AG04449 (cell line): ENCODE measurements at places on chromosomes 2 and 18.

- DNase-seq: no peak
These were observed 232.2 kb downstream of the THSD7B start for GRCh38 chr2:136997557-136997956.

DNA sequence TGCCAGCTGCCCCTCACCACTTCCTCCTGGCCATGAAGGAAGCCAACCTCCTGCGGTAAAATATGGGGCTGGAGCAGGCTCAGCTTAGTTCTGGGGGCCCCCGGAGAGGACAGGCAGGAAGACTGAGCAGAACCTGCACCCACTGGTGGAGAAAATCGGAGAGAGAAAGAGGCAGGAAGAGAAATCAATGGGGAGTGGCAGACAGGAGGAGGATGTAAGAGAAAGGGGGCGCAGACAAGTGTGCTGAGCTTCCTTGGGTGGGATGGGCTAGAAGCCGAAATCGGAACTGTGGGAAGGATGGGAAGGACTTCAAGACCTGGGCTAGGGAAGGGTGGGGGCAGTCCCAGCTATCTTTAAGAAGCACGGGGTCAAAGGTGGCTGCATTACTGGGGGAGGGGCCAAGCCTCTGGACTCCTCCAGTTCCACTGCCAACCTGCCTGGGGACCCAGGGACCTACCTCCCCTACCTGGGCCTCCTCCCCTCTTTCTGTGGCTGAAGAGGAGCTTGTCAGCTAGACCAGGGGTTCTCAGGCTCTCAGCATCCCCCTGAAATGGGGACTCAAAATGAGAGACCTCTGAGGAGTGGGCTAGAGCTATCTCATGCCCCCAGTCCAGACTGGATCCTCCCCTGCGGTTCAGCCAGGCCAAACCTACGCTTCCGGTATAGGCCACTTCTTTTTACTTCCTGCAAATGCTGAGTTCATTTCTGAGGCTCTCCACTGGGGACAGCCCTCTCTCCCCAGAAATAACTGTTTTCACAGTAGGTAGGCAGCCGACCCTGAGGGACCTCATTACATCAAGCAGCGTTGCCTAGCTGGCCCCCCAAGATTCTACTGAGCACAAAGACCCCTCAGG lies 33.6 kb upstream of the B3GNT7 start:
- DNase-seq: no peak

- DNase-seq: no peak
These were observed 186.4 kb upstream of the COL3A1 start for GRCh38 chr2:188787658-188788240.

DNA sequence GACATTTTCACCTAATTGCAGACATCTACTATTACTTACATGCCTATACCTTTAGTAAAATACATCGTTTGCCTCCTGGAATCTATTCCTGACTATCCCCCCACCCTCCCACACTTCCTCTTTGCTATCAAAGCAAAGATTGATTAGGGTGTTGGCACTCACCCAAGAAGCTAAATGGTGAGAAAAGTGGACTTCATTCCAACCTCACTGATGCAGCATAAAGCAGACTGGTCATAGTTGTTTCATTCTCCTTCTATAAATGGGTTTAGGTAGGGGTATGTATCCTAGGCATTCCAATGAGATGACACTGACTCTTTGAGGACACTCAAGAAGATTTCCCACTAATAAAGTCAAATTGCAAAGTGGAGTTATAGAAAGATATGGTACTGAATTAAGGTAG lies 97.4 kb downstream of the LRP1B start:
- no peak for DNase-seq

- no peak for DNase-seq
These were observed 39.3 kb downstream of the SNTG2 start for GRCh38 chr2:989781-990467.

DNA sequence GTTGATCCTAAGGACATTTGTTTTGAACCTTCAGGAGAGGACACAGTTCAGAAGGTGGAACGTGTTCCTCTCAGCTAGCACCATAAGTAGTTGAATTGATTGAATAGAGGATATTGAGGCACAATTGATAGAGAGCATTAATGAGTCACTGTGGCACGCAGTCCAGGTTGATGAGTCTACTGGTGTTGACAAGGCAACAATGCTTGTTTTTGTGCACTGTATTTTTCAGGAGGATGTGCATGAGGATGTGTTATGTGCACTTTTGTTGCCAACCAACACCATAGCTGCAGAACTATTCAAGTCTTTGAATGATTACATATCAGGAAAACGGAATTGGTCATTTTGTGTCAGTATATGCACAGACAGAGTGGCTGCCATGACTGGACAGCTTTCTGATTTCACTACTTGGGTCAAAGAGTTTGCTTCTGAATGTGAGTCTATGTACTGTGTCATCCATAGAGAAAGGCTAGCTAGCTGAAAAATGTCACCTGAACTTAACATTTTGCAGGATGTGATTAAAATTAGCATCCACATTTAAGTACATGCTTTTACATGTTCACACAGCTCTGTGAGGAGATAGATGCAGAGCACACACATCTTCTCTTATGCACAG lies 140.1 kb upstream of the B3GNT2 start:
- DNase-seq: no peak

- no peak for DNase-seq
These were observed 145.0 kb downstream of the SRBD1 start for GRCh38 chr2:45466053-45466452.

GRCh38 chr2:201909961-201910361 lies 103.6 kb downstream of the CDK15 start:
- no peak for DNase-seq

DNA sequence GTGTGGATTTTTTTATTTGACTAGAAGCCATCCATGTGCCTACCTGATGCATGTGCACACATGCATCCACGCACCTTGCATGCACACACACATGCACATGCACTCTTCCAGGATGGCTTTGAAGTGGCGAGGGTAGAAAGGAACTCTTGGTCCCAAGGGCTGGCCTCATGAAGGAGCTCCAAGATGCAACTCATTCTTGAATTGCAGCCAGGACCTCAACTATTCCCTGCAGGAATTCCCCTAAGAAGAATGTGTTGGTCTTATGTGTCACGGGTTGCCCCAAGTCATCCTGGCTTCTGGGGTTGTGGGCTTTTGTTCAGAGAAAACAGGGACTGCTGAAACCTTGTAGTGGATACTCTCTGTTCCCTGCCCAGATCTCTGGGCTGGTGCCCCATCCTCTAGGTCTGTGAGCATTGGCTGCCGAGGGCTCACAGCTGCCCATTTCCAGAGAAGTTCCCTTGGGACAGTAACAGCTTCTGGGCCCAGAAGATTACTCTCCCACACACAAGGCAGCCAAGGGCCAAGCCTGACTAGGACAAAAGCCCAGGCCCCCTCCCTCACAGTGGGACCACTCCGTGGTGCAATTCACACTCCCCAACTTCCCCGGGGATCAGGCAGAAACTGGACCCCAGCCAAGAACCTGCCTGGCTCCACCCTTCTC lies 137.6 kb downstream of the COPS8 start:
- DNase-seq: peak; percentile 99

DNA sequence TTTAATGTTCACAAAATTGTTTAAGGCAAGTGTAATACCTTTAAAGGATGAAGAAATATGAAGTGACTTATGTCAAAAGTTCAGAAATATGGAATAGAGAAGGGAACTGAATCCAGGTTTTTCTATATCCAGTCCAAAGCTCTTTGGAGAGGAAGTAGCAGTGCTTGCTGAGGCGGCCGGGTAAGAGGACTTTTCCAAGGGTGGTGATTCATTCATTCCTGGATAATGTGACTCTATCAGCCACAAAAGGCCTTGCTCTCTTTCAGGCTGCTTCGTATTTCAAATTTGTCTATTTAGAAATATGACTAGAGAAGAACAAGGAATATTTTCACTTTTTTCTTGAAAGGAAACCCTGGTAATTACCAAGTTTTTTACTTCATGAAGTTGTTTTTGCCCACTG lies 830.1 kb upstream of the ZEB2 start:
- DNase-seq: no peak

- no peak for DNase-seq
These were observed 37.6 kb downstream of the GLI2 start for GRCh38 chr2:120773186-120773800.

- no peak for DNase-seq
These were observed 157.1 kb downstream of the GALNT14 start for GRCh38 chr2:30981096-30981495.

DNA sequence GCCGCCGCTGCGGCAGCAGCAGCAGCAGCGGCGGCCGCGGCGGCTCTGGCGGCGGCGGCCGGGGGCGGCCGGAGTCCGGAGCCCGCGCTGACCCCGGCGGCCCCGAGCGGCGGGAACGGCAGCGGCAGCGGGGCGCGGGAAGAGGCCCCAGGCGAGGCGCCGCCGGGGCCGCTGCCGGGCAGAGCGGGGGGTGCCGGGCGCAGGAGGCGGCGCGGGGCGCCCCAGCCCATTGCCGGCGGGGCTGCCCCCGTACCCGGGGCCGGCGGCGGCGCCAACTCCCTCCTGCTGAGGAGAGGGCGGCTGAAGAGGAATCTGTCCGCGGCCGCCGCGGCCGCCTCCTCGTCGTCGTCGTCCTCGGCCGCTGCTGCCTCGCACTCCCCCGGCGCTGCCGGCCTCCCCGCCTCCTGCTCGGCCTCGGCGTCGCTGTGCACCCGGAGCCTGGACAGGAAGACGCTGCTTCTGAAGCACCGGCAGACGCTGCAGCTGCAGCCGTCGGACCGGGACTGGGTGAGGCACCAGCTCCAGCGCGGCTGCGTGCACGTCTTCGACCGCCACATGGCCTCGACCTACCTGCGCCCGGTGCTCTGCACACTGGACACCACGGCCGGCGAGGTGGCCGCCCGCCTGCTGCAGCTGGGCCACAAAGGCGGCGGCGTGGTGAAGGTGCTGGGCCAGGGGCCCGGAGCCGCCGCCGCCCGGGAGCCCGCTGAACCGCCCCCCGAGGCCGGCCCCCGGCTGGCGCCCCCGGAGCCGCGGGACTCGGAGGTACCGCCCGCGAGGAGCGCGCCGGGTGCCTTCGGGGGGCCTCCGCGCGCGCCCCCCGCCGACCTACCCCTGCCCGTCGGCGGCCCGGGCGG lies 646 bp downstream of the PHLPP1 start:
- no peak for DNase-seq

- DNase-seq: no peak
These were observed 28.7 kb downstream of the IGFBP5 start for GRCh38 chr2:216666461-216667233.

- no peak for DNase-seq
These were observed 14.4 kb downstream of the HOXD3 start for GRCh38 chr2:176171351-176172006.

- no peak for DNase-seq
These were observed 117.3 kb downstream of the MSH2 start for GRCh38 chr2:47520302-47520630.

- no peak for DNase-seq
These were observed 12.4 kb downstream of the ADRA2B start for GRCh38 chr2:96103761-96104486.

GRCh38 chr18:22753130-22753831 lies 179.8 kb upstream of the RBBP8 start:
- no peak for DNase-seq

DNA sequence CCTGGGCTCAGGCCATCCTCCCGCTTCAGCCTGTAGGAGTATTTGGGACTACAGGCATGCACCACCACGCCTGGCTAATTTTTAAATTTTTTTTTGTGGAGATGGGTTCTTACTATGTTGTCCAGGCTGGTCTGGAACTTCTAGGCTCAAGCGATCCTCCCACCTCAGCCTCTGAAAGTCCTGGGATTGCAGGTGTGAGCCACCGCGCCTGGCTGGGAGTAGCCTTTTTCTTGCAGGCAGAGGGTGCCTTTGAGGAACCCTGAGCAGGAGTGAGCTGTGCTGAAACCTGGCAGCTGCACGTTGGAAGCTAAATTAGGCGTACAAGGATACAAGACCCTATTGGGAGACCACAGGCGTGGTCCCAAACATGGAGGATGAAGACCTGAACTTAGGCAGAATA lies 8.0 kb downstream of the CTDSP1 start:
- DNase-seq: no peak

DNA sequence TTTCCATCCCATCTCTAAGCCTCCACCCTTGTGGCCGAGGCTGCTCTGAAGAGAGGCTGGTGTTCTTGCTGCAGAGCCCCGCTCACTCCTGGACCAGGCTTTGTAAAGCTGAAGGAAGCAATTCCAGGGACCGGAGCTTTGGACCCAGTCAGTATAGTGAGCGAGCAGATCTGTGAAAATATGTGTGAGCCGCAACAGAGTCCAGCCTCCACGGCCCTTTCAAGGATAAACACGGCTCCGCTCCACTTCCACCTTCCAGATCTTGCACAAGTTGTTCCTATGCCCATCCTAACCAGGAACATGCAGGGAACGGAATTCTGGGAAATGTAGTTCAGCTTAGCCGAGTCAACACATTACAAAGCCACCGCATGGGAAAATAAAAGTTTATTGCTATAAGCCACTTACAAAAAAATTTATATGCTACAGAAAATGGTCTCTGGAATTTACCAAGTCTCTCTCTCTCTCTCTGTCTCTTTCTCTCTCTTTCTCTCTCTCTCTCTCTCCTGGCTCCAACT lies 151.7 kb upstream of the ZNF521 start:
- DNase-seq: peak; percentile 5

DNA sequence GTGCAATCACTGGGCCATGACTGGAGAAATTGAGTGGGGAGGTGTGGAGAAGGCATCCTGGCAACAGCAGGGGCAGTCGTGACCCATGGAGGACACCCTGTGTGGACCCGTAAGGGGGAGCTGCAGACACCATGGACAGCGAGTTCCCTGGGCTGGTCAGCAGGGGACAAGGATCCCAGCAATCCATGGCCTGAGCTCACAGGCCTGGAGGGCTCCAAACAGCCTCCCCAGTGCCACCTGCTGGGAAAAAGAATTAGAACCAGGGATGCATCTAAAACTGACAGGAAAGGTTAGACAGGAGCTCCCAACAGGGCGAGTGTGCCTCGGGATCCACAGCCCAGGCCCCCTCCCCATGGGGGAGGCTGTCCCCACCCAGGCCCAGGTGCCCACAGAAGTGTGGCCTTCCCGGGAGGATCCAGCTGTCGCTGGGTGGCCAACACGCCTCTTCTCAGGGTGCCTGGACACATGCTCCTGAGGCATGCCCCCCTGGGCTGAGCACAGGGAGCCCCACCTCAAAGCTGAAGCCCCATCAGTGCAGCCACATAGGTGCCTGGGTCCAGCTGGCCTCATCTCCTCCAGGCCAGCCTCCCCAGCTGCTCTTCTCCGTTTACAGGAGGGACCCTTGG lies 20.5 kb upstream of the KIF1A start:
- no peak for DNase-seq

DNA sequence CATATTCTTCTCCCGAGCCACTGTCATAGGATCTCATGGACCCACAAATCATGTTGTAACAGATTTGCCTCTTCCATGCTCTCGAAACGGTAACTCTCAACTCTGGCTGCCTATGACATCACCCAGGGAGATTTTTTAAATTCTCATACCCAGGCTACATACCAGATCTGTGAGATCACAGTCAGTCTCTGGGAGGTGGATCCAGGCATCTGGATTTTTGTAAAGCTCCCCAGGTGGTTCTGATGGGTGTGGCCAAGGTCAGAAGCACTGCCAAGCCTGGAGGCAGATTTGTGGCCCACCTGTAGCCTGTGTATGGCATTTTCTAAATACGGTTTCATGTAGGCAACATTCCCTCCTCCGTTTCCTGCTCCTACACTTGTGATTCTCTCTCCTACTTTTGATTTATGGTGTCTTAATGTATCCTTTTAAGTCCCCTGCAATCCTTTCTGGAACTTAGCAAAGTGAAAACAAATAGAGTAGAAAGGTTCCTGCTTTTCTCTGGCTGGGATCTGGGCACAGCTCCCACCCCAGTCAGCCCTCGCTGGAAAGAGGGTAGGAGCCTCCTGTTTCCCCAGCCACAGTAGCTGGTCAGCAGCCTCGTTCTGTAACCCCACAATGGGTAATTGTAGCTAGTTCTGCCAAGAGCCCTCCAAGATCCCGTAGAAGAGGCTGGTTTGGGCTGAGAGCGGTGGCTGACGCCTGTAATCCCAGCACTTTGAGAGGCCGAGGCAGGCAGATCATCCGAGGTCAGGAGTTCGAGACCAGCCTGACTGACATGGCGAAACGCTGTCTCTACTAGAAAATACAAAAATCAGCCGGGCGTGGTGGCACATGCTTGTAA lies 96.2 kb downstream of the KLHL29 start:
- DNase-seq: peak; percentile 63
